ENCODE measurements at places on chromosomes 16 and 17.

DNA sequence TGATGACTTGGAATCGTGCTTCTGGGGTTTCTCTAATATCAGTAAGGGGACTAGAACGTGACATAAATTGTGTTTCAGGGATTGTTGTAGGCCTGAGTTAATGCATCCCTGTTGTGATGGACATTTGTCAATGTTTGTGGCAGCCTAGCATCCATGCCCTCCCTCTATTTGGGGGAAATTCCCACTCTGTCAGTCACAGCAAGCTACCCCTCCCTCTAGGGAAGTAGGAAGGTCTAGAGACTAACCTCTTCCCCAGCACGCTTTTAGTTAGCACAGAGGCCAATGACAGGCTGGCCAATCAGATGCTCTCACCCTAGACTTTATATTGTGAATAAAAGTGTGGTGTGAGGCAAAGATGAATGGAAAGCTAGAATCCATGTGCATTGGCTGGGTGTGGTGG, 32.4 kb upstream of the NF1 start:
- no peak for DNase-seq

GRCh38 chr17:74776044-74776962, at the start of gene NAT9:
TSS of gene NAT9 (minus strand) at chr17:74776345. CDS start at chr17:74775698, 647 bp downstream.
- DNase-seq, result peak; percentile 97

DNA sequence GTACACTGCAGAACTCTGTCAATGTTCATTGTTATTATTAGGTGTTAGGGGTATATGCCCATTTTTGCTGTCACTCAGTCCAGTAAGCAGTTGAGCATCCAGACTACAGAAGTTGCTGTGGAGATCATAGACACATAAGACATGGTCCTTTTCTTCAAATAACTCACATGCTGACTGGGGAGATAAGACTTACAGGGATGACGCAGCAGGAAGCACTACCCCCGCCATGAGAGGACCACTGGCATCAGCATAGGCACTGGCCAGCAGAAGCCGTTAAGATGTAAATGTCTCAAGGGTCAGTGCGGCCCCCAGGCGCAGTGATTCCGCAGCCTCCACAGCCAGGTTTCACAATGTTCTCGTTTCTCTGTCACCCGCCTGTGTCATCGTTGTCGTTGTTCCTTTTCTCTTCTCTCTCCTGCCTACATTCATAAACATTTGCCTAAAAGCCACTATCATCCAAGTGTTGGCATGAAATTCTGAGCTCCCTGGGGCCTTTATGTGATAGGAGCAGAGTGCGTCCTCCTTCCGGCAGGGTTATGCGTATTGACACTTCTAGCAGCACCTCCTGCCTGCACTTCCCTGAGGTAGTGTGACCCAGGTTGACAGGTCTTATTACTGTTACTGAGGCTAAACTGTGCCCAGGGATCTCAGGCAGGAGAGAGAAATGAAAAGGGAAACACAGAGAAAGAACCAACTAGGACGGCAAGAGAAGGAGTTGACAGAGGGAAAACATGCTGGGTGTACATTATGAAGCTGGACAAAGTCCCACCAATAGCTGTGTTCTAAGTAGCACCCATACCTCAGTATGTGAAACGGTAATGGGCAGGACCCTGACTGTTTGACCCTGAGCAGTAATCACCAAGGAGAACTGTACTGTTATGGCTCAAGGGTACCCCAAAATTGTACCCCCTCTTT, 17.9 kb downstream of the TANGO6 start:
- DNase-seq, result no peak

DNA sequence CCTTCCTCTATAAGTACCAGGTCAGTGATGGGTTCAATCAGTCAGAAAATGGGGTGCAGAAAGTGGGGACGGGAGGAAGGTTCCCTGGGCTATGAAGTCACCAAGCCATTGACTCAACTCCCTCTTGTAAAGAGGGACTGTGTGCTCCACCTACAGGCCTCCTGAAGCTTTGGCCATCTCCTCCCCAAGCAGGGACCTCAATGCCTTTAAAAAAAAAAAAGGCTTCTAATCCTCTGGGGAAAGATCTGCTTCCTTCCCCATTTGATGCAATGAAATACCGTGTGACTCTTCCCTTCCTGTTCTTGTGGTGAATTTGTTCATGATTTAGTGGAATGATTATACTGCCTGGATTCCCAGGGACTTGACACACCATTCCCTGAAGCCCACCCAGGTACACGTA, 30.8 kb downstream of the VWA3A start:
- no peak for DNase-seq

- no peak for DNase-seq
These were observed 15.5 kb downstream of the UBALD2 start for GRCh38 chr17:76280650-76281049.

GRCh38 chr17:40095944-40096791, 4.2 kb downstream of the NR1D1 start:
- DNase-seq, result no peak

DNA sequence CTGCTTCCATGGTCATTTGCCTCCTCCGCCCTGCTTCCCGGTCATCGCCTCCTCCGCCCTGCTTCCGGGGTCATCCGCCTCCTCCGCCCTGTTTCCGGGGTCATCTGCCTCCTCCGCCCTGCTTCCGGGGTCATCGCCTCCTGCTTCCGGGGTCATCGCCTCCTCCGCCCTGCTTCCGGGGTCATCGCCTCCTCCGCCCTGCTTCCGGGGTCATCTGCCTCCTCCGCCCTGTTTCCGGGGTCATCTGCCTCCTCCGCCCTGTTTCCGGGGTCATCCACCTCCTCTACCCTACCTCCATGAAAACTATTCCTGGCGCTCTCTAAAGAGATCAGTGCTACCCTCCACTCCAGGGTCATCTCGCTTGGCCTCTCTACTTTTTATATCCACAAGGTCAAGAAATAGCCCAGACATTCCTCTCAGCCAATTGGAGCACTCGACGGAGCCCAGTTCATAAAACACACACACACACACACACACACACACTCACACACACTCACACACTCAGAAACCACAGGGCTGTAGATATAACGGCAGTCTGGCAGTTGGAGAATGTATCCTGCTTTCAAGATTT, 44.8 kb downstream of the TRARG1 start:
- DNase-seq, result no peak

- DNase-seq, result no peak
These were observed 352 bp downstream of the GGNBP2 start for GRCh38 chr17:36545077-36545464.

- DNase-seq, result no peak
These were observed 502.2 kb upstream of the CA10 start for GRCh38 chr17:52660692-52661091.

DNA sequence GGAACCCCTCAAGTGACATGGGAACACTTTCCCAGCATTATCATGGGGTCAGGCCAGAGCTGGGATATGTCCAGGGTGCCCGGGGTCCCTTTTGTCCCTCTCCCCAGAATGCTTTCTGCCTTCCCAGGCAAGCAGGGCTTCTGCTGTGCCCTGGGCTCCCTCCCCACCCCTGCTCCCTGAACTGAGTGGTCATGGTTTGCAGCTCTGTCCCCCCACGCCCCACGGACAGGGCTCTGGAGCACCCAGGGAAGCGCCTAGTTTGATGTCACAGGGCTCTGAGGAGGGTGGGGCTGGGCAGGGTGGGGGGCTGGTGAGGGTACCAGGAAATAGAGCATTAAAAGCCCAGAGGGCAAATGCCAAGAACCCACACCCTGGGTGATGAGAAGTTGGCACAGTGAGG, 92.3 kb downstream of the CCDC182 start:
- DNase-seq, result no peak

GRCh38 chr17:9986754-9987382, 81.8 kb upstream of the RCVRN start:
- no peak for DNase-seq

DNA sequence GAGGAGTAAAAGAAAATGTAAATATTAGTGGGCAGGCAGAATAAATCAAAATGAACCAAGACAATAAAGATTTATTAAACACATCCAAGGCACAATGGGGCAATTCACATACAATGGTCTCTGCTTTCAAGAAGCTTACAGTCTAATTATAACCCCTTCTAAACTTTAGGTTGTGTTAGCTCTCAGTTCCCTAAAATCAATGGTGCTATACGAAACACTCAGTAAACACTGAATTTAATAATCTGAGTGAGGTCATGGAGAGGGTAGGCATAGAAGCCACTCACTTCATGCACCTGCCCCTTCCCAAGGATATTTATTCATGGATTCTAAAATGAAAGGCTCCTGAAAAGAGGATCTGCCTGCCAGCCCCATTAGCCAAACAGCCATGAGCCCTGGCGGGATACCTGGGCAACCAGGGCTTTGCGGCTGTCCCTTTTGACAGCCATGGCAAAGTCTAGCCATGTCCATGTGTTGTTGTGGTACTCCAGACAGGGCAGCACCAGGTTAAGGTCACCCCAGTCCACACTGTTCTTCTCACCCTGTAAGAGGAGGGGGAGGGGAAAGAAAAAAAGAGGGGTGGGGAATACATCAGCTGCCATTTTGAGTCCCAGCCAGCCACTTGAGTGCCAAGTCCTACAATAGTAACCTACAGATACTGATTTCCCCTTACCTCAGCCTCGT, 1.4 kb upstream of the RSKR start:
- DNase-seq, result no peak

DNA sequence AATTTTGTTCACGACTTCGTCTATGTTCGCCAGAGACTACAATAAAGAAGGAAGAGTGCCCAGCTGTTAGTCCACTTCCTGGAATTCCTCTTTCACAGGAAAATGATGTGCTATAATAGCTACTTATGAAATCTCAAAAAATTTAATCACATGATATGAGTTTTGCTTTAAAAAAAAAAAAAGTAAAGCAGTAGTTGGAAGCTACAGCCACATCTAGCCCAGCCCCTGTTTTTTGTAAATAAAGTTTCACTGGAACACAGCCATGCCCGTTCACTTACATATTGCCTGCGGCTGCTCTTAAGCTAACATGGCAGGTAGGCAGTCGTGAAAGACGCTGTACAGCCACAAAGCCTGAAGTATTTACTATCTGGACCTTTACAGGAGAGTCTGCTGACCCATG, 15.3 kb downstream of the VPS53 start:
- no peak for DNase-seq

DNA sequence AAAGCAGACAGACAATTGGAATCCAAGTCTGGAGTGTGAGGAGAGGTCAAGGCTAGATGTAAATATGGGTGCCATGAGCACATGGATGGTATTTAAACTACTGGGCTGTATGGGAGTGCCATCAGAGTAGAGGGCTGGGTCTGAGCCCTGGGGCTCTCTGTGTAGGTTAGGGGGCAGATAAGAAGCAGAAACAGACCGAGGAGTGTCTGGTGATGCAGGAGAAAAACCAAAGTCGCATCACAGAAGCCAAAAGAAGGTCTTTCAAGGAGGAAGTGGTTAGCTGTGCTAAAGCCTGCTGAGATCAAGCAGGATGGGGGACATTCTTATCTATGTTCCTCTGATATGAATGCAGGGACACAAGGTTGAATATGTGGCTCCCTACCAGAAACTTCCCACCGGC, 1.9 kb downstream of the TSEN54 start:
- DNase-seq, result no peak

DNA sequence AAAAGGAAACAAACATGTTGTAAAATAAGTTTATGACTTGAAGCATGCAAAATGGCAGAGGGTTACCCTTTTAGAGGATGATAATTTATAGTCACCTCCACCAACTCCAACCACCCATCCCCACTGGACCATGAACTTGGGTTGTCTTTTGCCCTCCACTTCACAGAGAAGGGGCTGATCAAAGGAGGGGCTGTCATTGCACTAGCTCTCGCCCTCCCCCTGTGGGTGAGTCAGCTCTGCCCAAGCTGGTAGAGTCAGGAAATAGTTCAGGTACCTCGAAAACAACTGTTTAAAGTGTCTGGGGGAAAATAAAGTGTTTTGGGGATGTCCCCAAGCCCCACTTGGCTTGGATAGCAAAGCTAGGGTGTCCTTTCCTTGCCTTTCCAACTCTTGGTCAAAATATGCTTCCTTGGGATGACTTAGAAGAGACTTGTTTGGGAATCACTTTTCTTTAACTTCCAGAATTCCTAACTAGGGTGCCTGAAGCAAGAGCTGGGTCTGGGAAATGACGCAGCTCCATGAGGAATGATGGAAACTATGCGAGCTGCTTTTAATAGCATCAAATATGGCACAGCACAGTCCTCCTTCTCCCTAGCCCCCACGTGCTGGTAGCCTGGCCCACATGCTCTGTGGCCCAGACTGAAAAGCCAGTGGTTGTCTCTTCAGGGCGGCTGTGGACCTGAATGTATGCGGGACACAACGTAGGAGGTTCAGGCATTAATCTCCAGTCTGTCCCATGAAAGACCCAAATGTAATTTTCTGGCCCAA, 40.7 kb downstream of the TBX4 start:
- no peak for DNase-seq

DNA sequence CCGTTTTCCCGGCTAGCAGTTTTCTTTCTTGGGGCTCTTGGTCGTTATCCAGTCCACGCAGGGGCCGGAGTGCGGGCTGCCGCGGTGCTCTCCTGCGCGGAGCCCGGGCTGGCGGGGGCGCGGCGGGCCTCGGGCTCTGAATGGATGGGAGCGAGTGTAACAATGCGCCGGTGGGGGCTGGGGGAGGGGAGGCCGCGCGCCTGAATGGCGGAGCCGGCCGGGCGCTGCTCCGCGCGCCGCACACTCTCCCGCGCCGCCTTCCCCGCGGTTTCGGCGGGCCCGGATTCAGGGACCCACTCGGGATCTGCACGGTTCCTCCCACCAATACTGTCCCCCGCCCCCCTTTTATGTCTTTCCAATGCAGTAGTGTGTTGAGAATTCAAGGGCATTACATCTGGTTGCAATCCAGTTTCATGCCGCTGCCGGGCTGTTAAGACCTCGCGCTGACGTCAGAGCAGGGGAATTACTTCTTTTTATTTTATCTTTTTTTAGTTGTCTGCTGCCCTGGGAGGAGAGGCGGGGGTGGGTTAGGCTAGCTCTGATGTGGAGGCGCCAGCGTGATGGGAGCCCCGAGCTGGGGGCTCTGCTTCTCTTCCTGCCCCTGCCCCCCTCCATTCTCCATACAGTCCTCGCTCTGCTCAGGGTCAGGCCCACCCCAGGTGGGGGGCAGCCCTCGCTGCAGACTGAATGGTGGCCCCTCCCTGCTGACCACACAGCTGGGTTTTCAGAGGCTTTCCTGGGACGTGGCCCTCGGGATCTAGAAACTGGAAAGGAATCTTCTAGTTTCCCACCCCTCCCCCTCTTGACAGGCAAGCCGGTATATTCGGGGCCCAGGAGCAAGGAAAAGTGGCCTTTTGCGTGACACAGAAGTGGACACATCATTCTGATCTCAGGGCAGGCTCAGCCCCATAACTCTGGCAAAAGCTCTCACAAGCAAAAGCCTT, 1.8 kb downstream of the RAI1 start:
- peak; percentile 81 for DNase-seq

Measured in body of pancreas (tissue), 4 donors.